ENCODE measurements at places on chromosomes 1 and 21.

DNA sequence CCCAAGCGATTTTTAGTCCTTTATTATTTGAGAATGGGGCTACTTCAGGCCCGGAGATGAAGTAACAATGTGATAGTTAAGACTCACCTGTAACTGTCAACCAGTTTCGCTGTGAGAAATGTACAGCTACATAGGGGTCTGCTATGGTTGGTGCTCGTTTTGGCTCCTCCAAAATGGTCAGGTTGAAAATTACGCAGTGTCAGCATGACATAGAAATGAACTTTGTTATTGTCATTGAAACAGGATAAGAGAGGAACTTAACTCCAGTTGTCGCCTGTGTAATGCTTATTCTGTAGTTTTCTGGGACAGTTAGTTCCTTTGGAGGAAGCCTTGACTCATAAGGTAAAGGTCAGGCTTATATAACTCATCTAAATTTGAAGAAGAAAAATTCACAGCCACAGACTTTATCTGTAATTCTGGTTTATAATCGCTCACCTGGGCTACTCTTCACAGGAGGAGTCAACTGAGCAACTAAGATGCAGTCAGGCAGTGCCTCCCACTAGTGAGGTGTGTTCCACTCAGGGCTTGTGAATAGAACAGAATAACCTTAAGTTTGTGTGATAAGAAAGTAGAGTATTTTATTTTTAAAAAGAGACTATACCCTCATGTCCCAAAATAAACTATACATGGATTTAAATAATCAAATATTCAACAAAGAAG, 130.9 kb downstream of the CD247 start:
- no peak for DNase-seq

DNA sequence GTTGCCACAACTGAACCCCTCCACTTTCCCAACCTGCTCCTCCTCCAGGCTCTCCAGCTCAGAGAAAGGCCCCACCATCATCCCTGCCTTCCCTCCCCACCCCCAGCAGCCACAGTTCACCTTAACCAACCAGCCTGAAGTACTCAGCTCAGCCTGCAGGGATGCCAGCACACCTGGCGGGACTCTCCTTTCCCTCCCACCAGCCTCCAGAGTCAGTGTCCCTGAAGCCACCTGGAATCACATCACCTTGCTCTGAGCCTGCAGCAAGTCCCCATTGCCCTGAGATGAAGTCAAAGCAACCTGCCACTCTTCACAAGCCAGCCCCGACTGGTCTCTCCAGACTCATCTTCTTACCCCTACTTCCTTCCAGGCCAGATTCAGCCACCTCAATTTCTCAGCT, 26.2 kb upstream of the ZC3H12A start:
- no peak for DNase-seq

DNA sequence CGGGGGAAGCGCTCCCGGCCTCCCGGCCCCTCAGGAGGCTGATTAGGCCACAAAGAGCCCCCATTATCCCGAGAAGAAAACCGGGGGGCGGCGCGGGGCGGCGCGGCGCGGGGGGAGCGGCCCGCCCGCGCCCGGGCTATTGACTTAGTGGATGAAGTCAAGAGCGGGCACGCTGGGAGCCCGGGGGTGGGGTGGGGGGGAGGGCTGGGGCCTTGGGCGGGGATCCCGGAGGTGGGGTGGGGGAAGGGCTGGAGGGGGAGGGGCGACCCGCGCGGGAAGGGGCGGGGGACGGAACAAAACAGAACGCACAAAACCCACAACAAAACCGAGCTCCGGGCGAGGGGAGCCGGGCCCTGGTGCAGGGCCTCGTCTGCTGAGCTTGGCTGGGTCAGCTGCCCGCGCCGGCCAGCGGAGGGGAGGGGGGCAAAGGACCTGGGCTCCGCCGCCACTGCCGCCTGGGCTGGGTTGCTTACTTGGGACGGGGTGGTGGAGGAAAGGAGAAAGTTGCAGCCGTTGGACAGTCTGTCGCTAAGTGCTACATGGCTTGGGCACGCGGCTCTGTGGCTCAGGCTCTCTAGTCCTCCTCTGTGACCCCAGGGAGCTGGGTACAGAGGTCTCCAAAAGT, 16.3 kb downstream of the PAX7 start:
- DNase-seq, result no peak

GRCh38 chr1:221093903-221094791, 214.9 kb downstream of the HLX start:
- DNase-seq, result no peak

DNA sequence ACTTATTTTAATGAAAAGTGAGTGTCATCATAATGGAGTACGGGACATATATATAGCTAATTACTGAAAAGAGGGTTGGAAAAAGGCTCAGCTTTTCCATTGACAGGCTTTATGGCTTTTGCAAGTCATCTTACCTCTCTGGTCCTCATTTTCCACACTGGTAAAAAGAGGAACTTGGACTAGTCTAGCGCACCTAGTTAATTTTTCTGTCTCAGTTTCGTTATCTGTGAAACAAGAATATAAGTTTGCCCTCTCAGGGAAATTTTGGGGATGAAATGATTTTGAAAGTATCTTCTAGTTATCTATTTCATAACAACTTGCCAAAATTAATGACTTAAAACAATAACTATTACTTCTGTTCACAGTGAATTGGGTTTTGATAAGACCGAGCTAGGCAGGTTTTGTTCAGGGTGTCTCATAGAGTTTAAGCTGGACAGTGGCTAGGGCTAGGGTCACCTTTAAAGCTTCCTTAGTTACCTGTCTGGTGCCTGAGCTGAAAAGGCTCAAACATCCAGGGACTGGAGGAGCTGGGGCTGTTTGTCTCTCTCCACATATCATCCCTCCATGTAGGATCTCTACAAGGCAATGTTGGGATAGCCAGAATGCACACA, 91.7 kb downstream of the TYW3 start:
- no peak for DNase-seq

DNA sequence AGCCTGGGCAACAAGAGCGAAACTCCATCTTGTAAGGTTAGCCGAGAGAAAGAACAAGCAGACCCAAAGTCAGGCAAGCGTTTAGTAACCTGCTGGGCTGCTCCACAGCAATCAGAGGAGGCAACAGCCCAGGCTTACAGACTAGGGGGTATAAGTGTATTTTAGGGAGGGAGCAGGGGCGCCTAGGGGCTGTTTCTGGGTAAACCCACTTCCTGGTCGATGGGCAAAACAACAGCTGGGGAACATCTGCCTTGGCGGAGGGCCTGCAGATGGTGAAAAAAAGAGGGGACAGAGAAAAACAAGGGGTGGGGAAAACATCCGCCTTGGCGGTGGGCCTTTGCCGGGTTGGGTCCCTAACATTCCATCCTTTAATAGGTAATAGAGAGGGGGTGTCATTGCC, 5.2 kb downstream of the TAS1R1 start:
- no peak for DNase-seq

GRCh38 chr1:26745191-26745590, 42.6 kb upstream of the PIGV start:
- no peak for DNase-seq

- no peak for DNase-seq
These were observed 400.7 kb downstream of the SMYD3 start for GRCh38 chr1:246106342-246106763.

DNA sequence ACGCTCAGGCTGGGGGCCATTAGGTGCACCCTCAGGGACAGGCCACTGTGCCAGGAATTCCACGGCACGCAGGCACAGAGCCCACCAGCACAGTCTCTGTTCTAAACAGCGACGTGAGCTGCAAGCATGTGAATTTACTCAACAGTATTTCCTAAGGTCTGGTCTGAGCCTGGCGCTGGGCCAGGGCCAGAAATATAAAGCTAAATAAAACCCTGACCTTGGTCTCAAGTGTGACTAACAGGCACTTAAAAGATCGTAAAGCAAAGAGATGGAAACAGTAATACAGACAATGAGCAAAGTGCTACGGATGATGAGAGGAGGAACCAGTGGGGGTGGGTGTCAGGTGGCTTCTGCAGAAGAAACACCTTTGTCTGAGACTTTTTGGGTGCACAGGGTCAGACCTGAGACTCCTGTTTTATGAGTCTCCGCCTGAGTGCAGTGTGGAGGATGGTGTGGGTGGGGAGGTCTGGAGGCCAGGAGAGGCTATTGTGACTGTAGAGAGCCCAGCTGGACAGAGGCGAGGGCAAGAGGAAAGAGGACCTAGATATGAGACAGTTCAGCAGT, 53.4 kb upstream of the EDN2 start:
- DNase-seq, result no peak

DNA sequence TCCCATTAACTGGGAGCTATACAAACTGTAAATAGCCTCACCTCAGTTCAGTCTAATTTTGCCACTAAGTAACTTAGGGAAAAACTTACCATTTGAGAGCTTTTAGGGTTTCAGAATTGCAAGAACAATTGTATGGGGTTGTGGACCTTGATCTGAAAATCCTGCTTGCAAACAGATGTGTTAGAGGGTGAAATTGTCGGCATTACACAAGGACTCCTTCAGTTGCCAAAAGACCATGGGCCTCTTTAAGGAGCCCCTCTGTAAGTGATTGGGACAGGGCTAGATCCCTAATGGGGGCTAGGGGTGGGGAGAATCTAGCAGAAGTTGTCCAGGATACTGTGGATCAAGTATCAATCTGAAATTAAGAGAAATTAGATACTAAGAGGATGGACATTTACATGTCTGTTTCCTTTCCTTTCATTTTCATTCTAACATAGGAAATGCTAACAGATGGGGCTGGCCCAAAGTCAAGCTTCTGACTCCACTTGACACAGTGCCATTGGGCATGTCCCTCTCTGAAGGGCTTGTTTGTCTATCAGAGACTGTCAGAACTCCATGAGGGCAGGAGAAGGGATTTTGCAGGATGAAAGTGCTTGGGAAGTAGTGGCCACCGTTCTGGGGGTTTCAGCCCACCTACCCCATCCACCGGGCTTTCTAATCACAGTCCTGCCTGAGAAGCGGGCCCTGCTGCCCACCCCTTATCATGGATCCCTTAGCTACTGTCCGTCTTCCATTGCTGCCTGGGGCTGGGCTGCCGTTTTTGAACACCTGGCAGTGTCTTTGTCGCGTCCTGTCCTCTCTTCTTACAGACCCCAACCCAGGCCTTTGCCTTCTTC, 54.7 kb downstream of the STUM start:
- no peak for DNase-seq

- DNase-seq, result no peak
These were observed 74.1 kb downstream of the GALNT2 start for GRCh38 chr1:230141021-230141648.

GRCh38 chr1:108152782-108153222, 47.3 kb downstream of the SLC25A24 start:
- no peak for DNase-seq

GRCh38 chr1:27153549-27153886, 1.4 kb downstream of the SLC9A1 start:
- no peak for DNase-seq

DNA sequence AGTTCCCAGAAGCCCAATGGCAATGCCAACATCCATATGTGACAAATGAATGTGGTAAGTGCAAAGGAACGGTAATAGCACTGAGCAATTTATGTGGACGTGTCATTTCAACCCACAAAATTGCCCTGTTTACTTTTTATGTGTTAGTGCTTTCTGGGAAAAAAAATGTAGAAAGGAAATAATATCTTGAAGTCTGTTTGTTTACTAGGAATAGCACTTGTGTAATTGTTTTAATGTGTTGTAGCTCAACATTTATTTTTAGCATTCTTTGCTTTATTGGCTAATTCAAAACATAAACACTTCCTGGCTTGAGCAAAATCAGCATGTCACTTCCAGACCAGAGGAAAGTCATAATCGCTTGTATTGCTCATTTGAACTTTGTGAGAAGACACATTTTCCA, 224.8 kb upstream of the KCNK2 start:
- DNase-seq, result no peak

DNA sequence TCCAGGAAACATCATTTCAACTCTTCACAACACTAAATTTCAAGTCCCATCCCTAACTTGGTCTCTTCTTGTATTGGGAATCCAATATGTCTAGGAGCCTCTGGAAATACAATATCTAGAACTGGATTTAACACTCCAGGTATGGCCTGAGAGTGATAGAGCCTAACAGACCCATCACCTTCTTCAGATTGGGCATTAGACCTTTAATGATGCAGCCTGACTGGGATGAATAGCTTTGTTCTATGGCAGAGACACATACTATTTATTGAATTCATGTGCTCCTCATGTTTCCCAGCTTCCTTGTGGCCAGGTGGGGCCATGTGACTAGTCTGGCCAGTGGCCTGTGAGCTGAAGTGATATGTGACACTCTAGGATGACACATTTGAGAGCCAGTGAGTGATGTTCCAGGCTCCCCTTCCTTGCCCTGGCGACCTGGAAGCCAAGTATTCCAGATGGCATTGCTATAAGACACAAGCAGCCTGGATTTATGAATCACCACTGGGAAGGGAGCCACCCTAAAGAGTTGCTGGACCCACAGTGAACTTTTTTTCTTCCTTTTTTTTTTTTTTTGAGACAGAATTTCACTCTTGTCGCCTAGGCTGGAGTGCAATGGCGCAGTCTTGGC, 31.0 kb upstream of the POU3F1 start:
- no peak for DNase-seq

DNA sequence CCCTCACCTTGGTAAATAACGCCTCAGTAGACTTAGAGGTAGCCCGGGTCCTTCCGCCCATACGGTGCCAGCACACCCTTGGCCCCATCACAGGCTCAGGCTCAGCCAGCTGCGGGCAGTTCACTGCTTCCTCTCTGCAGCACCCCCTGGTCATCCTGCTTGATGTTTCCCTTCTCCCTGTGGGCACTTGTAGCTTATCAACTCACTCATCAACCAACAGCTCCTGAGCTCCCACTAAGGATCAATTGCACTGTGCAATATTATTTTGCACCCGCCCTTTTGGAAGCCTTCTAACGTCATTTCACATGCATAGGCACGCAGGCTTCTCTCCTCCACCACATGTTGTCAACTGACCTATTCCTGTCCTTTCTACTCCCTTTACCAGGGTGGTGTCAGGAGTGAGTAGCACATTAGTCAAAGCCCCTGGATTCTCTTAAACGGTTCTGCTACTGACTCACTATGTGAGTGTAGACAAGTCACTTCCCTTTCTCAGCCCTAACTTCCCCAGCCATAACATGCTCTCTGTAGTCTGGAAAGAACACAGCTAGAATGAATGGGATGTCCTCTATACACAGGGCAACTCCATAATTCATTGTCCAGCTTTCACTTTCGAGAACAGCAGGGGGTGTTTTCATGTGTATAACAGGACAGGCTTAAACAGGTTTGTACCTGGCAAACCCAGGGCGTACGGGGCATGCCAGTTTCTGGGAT, 47.1 kb upstream of the IRF2BP2 start:
- DNase-seq, result no peak
